ENCODE measurements at places on chromosomes 4 and X.
A peak's percentile ranks its signal among the peaks of the same experiment; 100 is the strongest.

DNA sequence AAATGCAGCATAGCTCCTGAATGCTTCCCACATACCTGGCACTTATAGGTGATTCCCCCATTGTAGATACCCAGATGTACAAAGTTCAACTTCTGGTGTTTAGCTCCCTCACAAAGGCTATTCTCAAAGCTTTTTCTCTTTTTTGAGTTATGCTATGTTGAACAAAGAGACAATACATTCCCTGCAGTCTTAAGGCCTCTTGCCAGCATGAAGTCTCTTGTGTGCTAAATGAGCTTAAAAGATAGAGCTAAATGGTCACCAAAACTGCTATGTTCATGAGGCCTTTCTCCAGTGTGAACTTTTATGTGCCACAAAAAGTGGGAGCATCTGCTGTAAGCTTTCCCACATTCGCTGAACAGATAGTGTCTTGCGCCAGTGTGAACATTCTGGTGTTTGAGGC lies 111.2 kb upstream of the TMEM47 start:
- no peak for ATAC-seq

GRCh38 chrX:153771415-153772315 lies 7.6 kb downstream of the PLXNB3 start:
- no peak for ATAC-seq

DNA sequence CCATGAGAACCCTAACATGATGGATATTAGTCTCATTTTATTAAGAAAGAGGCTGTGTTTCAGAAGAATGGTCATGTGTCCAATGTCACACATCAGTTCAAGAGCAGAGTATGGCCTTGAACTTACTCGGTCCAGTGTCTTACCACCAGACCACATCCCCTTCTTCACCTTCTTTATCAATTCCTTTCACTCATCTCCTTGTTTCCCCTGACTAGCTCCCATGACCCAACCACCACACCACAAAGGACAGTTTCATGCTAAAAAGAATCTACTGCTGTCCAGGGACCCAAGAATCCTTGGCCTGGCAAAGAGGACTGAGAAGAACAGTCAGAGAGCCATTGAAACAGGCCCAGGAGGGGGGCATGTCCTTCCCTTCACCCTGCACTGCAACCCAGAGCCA lies 33.6 kb upstream of the MSN start:
- ATAC-seq, result no peak

GRCh38 chrX:151722241-151722846 lies 6.5 kb downstream of the FATE1 start:
- ATAC-seq, result peak; percentile 98

GRCh38 chr4:26342328-26343037 lies 21.7 kb downstream of the RBPJ start:
- peak; percentile 97 for ATAC-seq

- ATAC-seq, result no peak
These were observed 43.8 kb downstream of the TNIP2 start for GRCh38 chr4:2712261-2712842.

DNA sequence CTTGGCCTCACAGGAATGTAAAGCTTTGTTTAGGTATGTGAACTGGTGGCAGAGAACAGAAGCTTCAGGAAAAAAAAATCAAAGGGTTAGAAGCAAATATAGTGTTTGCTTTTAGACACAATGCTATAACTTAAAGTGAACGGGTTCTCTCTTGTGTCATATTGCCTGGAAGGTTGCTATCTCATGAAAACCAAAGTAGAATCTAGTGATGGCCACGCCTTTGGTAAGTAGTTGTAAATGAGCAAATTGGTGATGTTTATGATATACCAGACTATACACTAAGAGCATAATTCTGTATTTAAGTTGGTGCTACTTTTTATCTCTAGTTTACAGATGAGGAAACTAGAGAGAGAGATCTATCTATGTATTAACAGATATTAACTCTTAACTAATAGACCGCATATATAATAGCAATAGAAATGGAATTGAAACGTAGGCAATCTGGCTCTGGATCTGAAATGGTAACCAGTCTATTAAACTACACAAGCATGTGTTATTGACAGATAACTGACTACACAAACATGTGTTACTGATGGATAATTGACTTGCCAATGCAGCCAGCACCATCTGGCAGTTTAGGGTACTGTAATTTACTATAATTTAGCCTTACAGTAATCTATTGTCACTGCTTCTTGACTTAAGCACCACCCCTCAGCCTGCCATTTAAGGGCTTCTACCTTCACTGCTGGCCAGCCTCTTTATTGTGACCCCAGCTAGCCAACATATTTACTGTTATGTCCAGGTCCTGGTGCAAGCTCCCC lies 40.8 kb downstream of the HCCS start:
- no peak for ATAC-seq

- no peak for ATAC-seq
These were observed 59.2 kb downstream of the GPR143 start for GRCh38 chrX:9706421-9706820.

- no peak for ATAC-seq
These were observed 49.2 kb downstream of the CD40LG start for GRCh38 chrX:136697156-136697555.

GRCh38 chr4:8730159-8730558 lies 137.6 kb downstream of the CPZ start:
- no peak for ATAC-seq

DNA sequence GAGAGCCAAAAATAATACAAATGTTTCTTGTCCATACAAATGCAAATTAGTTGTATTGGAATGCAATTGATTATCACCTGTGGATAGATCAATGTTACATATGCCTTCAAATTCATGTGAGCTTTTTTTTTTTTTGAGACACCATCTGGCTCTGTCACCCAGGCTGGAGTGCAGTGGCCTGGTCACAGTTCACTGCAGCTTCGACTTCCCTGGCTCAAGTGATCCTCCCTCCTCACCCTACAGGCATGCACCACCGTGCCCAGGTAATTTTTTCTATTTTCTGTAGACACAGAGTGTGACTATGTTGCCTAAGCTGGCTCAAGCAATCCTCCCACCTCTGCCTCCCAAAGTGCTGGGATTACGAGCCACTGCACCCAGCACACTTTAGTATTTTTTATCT lies 38.6 kb upstream of the TMEM184C start:
- ATAC-seq, result no peak

DNA sequence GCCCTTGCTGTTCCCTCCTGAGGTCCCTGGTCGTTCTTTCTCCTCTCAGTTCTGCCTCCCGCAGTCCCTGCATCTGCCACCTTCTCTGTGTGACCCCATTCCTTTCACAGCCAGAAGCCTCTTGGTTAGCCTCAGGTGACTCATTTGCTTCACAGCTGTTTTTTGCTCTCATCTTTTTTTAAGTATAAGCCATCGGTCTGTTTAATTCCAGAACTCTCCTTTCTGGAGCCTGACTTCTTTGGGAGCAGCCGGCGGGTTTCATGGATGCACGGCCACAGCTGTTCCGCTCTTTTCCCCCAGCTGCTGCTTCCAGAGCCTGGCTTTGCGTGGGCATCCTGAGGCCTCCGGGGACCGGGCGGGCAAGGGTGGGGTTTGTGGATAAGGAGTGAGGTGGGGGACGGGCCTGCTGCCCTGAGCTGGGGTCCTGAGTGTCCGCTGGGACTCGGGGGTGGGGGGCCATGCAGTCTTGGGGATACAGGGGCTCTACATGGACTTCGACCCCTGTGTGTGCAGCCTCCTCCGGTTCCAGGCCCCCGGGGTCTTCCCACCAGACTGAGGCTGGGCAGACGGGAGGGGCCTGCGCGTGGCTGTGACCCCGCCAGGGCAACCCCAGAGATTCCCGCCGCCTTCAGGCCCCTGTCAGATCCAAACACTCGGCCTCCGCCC lies 46.7 kb downstream of the PCGF3 start:
- no peak for ATAC-seq

GRCh38 chr4:7859326-7859725 lies 80.3 kb downstream of the AFAP1 start:
- no peak for ATAC-seq

Measured in SK-N-SH treated with all-trans-retinoic acid at 6 μM for 48 hours (cell line).